Stimulated activated CD4-positive, alpha-beta T cell treated with anti-CD3 and anti-CD28 coated beads, Interleukin-12 subunit alpha, Interleukin-12 subunit beta, amount 100 ng/mL, for 24 hours (primary cell): ENCODE measurements at places on chromosomes 12 and 14.

DNA sequence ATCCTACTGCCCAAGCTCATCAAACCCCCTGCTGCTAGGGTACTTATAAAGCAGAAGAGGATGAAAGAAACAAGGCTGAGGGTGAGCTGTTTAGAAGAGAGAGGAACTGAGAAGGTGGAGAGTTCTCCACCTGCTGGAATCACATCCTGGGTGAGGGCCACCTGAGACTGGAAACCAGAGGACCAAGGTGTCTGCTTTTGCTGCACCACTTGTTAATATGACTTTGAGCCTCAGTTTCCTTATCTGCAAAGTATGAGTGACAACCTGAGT lies 203.2 kb upstream of the SSTR1 start:
- DNase-seq, result no peak

DNA sequence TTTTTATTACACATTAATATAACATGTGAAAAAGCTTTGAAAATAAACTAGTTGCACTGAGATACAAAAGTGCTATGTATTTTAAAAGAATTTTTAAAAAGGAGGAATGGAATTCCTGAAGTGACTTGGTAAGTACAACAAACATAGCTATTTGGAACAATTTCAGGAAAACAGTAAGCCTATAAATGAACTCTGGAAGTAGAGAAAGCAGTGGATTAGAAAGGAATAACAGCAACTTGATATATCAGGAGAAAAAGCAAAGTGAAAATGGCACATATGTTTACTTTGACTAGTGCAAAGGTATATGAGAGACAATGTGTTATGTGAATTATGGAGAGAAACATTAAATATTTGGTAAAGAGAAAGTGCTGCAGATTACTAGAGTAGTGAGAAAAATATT lies 811.7 kb downstream of the C12orf50 start:
- no peak for DNase-seq

GRCh38 chr12:118409834-118410233 lies 33.5 kb downstream of the SUDS3 start:
- DNase-seq, result no peak

DNA sequence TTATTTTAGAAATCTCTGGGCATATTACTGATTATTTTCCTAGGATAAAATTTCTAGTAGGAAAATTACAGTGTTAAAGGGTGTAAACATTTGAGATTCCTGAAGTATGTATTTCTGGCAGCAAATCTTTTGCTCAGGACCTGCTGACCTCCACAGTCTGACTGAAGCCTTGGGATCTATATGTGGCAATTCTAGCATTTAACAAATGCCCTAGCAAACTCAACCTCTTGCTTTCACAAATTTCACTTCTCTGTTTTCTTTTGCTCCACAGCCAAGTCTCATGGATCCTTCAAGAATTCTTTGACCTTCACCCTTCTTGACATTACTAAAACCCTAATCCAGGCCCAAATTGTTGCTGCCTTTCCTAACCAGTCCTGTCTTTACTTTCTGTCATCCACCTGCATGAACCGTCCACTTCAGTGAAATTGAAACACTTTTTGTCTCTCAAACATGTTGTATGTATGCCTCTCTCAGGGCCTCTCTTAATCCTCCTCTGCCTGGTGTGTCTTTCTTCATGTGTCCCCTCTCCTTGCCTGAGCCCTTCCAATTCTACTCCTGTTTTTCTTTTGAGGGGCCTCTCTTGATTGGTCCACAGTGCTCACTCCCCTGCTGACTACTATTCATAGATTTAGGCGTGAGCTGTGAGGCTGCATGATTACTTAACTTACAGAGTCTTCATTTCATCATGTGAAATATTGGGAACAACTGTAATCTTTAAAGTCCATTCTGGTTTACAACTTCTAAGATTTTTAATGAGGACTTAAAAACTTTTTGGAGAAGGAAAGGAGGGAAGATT lies 5.1 kb upstream of the DYRK4 start:
- DNase-seq, result no peak

- no peak for DNase-seq
Observed at GRCh38 chr12:8948701-8949341, 624 bp downstream of the M6PR start.

DNA sequence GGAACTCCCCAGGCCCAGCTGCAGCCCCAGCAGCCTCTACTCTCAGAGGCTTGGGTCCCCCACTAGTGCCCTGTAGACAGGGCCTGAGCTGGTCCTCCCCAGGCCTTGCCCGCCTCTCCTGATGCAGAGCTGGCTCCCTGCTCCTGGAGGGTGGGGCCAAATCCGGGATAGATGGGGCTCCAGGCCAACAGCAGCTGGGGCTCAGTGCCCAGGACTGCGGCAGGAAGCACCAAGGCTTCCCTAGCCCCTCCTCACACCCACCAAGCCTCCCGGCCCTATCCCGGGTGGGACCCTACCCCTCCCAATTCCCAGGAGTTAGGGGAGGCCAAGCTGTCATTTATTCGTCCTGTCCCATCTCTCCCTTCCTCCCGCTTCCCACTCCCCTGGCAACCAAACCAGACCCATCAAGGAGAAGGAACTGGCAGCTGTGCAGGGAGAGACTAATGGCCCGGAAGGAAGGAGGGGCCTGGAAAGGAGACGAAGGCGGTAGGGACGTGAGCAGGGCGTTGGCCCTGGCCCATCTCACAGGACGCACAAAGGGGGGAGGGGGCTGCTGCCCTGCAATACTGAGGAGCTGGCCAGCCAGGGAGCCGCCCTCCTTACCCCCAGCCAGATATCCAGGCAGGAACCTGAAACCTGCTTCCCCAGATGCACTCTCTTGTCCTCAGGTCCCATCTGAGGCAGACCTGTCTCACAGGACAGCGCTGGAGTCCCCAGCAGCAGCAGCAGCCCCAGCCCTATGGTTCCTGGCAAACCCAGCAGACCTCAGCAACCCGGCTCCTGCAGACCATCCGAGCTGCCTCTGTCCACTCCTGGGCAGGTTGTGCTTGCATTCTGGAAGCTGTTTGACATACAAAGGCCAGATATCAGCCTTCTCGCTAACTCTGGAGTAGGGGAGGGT lies 1.6 kb upstream of the PRPH start:
- DNase-seq, result no peak

- no peak for DNase-seq
Observed at GRCh38 chr14:100104006-100104352, 38.8 kb downstream of the EVL start.

GRCh38 chr14:101464310-101464983 lies 96.8 kb upstream of the DIO3 start:
- DNase-seq, result no peak

DNA sequence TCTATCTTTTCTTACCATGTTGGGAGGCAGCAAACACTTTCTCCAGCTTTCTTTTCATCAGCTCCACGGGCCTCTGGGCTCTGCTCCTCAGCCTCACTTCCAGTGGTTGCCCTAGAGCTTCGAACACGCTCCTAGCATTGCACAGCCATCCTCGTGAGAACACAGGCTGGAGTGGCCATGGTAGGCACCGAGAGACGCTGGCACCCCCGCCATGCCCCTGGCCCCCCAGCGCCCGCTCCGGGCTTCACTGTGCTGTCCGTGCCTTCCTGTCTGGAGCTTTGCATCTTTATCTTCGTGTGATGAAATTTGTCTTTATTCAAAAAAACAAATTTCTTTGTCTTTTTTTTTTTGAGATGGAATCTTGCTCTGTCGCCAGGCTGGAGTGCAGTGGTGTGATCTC lies 352.2 kb downstream of the TMEM121 start:
- no peak for DNase-seq

DNA sequence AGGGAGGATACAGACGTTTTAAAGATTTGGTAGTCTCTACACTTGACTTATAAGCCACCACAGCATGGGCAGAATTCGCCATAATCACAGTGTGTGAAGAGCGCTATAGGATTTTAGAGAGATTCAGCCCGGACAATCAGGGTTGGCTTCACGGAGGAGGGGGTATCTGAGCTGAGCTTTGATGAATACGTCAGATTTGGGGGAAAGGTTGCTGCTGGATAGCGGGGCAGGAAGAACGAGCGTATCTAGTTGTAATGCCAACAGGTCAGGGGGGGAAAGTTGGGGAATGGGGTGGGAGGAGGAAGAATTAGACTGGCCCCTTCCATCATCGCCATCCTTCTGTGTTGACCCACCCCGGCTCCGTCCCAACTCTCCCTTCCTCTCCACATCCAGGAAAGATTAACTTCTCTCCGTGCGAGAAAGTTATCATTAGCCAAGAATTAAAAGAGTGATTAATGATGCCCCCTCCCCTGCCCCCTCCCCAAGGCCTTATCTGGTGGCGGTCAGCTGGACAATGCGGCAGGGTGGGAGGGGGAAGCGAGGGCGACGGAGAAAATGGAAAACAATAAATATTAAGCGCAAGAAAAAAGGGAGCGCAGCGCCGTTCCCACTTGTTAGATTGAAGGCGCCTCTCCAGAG lies 13.5 kb upstream of the GPATCH2L start:
- DNase-seq, result no peak

- DNase-seq, result no peak
Observed at GRCh38 chr12:30437616-30438015, 258.1 kb downstream of the IPO8 start.

GRCh38 chr14:54600717-54601109 lies 33.8 kb downstream of the SAMD4A start:
- no peak for DNase-seq

- no peak for DNase-seq
Observed at GRCh38 chr12:95532851-95533250, 18.4 kb downstream of the USP44 start.

DNA sequence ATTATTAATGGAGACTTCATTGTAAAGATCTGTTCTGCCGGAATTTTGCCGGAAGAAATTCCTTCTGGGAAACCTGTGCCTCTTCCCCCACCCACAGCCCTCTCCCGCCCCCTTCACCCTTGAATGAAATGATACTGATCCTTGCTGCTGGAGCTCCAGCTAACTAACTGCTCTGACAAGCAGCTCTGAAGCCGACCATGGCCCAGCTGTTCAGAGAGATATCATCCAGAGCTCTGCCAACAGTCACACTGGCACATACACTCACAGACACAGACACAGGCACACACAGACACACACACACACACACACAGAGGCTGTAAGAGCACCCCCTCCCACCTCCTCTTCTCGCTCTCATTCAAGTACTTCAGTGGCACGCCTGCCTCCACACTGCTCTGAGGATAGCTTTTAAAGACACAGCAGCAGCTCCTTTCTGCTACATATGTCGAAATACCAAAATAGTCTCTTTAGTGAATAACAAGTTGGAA lies 88.6 kb downstream of the R3HDM2 start:
- no peak for DNase-seq

GRCh38 chr12:66877925-66878324 lies 199.0 kb upstream of the GRIP1 start:
- DNase-seq, result no peak

DNA sequence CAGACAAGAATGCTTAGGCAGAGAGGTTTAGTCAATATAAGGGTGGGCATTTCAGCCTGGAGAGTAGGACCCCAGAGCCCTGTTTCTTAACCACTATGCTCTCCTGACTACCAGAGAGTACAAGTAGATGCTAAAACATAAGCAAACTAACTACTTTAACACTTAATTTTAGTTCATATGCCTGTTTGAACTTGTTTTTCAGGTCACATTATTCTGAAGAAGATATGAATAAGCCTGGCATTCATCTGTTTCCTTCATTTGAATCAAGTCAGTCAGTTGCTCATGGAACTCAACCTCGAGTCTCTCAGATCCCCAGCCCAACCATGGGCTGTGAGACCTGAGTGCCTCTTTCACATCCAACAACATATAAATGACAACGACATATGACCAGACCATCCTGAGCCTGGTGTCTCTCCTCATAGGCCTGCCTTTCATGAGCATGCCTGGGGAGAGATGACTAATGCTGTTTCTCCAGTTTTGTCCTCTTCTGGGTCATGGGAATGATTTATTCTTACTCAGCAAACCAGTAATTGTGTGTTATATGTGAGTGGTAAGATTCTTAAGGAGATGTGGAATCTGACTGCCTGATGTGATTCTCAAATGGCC lies 251.1 kb upstream of the BTG1 start:
- no peak for DNase-seq

DNA sequence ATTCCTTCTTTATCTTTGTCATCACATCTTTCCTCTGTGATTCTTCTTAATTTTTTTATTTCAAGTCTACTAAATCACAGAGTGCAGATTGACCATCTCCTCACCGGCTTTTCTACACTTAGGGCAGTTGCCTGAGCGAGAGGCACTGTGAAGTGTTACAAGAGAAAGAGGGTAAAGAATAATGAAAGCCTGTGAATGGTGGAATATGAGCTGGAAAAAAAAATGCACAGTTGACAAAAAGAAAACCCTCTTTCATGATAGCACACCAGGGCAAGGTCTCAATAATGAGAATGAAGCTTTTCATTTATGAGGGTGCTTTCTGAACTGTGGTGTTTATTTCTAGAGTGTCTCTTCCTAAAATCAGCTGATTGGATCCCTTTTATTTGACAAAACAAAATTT lies 106.2 kb upstream of the PDE3A start:
- no peak for DNase-seq

- no peak for DNase-seq
Observed at GRCh38 chr12:52181746-52182145, 10.1 kb downstream of the KRT80 start.
